ENCODE measurements at places on chromosomes 4 and X.

- DNase-seq: no peak
Observed at GRCh38 chr4:10371869-10372471, 85.3 kb downstream of the ZNF518B start.

- DNase-seq: no peak
Observed at GRCh38 chr4:140117947-140118346, 36.0 kb downstream of the MAML3 start.

DNA sequence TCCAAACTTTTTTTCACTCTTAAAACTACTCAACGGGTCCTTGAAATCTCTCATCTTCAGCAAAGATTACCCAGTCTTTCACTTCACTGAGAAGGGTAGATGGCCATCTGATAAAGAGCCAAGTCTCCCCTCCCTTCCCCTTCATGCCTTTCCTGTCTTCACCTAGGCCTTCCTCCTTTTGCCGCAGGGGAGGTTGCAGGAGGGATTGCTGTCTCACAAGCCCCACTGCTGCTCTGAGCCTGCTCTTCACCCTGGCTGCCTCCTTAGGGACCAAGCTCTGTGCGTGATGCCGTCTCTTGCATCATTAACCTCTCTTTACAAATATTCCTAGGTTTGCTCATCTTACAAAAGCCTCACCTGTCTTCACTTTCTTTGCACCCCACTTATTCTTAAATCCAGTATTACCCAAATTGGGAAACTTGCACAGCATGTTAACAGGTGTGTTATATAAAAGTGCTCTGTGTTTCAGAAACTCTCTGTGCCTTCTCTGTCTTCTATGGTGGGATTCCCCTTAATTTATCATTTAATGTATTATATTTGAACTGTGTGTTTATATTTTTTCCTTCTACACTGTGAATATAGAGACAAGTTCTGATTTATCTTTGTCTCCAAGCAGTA lies 3.8 kb downstream of the ZFX start:
- DNase-seq: peak; percentile 49

DNA sequence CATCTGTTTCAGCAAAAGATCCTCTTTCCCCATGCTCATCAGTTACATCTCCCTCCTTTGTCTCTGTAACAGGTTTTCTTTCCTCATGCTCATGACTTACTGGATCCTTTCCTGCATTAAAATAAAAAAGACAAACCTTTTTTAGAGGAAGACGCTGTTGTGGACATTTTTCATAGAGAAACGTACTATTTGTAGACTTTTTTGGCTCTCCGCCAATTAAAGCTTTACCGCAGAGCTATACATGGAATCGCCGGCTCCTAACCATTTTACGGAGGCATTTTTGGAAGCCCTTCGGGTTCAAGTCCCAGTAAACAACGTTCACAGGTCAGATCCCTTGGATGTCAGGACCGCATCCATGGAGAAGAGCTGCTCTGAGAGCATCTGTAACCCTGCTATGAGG lies 1.3 kb downstream of the FAM9C start:
- no peak for DNase-seq

GRCh38 chr4:152860046-152860445 lies 76.1 kb upstream of the FHDC1 start:
- no peak for DNase-seq

GRCh38 chr4:2261853-2262144 lies at the start of gene MXD4:
MXD4 (minus strand) TSS chr4:2262109; CDS start chr4:2261980, 129 bp downstream.
- no peak for DNase-seq

DNA sequence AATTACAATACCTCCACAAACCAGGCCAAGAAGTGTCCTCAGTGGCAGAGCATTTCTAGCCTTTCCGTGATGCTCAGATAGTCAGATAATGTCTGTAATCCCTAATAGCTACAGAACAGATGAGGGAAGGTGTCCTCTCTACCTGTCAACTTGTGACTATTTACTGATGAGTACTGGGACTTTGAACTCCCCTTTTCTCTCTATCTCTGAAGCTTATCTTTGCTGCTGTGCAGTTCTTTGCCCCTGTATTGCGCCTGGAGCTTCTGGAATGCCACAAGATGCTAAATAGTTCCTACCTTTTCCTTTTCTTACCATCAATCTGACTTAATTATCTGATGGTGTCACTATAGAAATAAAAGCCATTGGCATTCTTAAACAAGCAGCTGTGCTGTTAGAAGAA lies 30.5 kb downstream of the FGF2 start:
- DNase-seq: no peak

GRCh38 chr4:38400946-38401345 lies 263.1 kb upstream of the KLF3 start:
- DNase-seq: no peak

- DNase-seq: peak; percentile 76
Observed at GRCh38 chr4:153345012-153345981, 809 bp downstream of the MND1 start.

DNA sequence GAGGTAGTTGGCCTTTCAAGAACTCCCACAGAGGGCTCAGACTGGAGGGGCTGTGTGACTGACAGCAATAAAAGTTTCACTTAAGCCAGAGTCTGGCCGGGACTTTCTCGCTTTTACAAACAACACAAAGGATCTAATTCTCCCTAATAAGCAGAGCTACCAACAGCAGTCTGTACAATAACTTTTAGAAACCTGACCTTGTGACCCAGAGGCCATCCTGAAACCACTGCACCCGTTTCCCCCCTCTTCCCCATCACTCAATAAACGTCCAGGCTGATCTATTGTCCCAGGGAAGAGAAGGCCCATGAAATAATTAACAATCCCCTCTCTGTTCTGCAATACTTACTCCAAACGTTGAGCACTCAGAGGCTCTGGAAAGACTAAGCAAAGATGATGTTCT lies 442.4 kb downstream of the ZIC3 start:
- no peak for DNase-seq

DNA sequence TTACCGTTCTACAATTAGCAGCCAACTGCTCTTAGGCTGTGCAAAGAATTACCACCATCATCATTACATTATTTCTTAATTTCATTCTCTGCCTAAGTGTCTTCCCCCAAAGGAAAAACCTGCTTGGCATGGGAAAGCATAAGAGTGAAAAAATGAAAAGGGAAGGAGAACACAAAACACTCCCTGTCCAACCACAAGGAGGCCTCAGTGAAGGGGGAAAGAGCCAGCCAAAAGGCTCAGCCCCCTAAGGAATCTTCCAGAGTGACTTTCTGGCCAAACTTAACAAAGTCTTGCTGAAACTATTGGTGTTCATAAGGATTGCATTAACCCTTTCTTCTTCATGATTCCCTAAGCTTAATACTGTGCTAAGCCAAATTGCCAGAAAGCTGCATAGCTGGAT lies 287.4 kb downstream of the SMARCA1 start:
- DNase-seq: no peak

- no peak for DNase-seq
Observed at GRCh38 chr4:140100771-140101170, 53.2 kb downstream of the MAML3 start.

DNA sequence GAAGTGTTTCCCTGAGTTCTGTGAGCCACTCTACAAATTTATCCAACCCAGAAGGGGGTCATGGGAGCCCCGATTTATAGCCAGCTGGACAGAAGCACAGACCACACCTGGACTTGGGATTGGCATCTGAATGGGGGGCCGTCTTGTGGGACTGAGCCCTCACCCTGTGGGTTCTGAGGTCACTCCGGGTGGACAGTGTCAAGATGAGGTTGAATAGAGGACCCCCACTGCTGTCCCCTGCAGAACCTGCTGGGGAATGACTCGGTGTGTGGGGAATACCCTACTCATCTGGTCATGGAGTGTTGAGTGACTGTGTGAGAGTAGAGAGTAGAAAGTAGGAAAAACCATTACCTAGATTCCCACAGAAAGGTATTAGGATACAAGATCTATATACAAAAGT lies 67.5 kb downstream of the ZFYVE28 start:
- no peak for DNase-seq

- no peak for DNase-seq
Observed at GRCh38 chrX:57985951-57986350, 75.7 kb upstream of the ZXDA start.

GRCh38 chr4:186724864-186725468 lies 1.3 kb upstream of the FAT1 start:
- no peak for DNase-seq

- no peak for DNase-seq
Observed at GRCh38 chr4:153564630-153565525, 98.7 kb downstream of the TMEM131L start.

GRCh38 chrX:40064055-40064597 lies 33.6 kb downstream of the BCOR start:
- no peak for DNase-seq
